HFF-Myc (cell line): ENCODE measurements at places on chromosomes 7 and 10.

- DNase-seq = no peak
These were observed 3.6 kb upstream of the MXI1 start for GRCh38 chr10:110203500-110204455.

GRCh38 chr7:29567174-29567573 is 3.5 kb downstream of the PRR15 start:
- no peak for DNase-seq

DNA sequence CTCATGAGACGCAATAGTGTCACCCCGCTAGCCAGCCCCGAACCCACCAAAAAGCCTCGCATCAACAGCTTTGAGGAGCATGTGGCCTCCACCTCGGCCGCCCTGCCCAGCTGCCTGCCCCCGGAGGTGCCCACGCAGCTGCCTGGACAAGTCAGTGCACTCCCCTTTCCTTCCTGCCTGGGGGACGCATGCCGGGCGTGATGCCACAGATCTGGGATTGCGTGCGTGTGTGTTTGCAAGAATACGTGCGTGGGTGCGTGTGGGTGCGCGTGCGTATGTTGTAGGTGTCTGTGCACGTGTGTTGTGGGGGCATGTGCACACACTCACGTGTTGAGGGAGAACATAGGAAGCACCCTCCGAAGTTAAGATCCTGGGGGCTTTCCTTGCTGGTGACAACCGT is 23.5 kb downstream of the PFKFB3 start:
- DNase-seq = no peak

DNA sequence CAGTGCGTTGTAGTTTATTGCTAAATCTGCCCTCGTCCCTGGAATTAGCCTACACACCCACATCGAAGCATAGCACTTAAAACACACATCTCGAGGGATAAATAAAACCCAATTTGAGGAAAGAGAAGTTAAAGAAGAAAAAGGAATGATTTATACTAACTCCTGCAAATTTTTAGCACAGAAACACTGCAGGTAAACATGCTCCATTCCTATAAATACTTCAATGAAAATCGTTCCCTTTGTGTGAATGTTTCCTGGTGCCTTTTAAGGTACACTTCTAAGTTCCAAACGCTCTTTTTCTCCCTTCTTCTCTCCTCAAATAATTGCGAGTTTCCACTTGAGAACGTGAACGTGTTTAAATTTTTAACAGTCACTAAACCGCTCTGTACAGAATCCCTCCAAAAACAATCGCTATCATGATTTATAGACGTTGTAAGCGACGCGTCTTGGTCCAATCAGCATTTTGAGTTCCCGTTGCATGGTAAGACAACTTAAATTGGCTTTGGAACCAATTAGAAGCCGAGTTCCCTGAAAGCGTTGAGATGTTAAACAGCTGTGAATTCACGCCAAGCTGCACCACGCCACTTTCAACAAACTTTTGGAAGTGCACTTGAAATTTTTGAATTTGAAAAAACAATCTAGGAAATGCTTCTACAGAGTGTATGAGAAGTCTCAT is 12.5 kb upstream of the EBLN1 start:
- peak; percentile 31 for DNase-seq

DNA sequence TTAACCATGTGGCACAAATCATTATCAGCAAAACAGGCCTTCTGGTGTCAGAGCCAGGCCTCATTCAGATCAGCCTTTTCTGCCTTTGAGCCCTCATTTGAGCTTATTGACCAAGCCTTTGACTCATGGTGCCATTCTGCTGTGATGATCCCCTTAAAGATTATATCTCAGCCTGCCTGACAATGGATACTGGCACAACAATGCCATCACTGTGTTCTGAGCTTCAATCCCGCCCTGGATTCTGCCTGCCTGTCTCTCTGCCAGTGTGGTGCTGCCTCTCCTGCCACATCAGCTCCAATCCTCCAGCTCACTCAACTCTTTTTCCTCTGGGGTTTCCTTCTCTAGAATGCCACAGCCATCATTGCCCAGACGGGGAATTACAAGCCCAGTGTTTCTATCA is 52.6 kb downstream of the SRI start:
- no peak for DNase-seq

DNA sequence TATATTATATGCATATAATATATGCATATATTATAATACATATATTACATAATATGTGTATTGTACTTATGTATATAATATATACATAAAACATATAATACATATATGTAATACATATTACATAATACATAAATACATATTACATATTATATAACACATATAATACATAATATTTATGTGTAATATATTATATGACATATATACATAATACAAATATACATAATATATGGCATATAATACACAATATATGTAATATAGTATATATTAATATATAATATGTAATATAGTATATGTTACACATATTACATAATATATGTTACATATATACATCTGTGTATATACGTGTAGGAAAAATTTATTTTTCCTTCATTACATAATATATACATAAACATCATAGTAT is 63.4 kb downstream of the SGMS1 start:
- DNase-seq = no peak

DNA sequence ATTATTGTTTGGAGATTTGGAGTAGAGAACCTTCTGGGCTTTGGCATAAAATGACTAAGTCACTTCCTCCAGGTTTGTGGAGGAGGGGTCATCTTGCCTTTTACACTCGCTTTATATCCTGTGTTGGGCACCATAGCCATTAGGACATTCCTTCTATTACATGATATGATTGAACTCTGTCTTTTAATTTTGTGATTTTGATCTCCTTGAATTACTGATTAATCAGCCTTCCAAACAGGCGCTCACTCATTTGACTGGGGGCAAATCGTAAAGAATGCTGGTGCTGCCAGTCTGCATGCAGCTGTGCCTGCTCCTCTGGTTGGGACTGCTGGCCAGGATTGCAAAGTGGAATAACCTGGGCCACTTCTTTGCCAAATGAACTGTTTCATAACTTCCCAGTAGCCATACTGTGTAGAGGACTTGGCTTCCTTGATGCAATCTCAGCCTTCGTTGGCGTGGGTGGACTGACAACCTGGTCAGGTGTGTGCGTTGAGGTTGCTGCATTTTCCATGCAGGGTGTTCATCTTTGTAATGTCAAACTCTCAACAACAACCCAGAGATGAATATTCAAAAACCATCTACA is 65.9 kb upstream of the RAB11FIP2 start:
- no peak for DNase-seq

DNA sequence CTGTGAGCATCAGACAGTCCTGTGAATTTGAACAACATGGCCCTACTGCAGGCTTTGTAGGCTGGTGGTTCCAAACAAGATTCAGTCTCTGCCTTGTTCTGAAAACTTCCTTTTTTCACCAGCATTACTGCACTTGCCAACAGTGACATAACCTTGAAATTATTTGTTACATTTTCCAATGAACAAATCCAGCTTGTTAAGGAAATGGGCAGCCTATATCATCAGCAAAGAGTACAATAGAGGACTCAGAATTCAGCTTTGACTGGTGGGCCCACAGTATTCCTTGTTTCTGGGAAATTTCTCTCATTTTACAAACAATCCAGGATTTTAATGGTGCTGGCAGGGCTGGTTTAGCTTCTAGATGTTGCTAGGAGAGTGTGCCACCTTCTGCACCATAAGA is 703.7 kb upstream of the FZD8 start:
- no peak for DNase-seq

- no peak for DNase-seq
These were observed 145.0 kb downstream of the ADAM12 start for GRCh38 chr10:126243306-126243705.

DNA sequence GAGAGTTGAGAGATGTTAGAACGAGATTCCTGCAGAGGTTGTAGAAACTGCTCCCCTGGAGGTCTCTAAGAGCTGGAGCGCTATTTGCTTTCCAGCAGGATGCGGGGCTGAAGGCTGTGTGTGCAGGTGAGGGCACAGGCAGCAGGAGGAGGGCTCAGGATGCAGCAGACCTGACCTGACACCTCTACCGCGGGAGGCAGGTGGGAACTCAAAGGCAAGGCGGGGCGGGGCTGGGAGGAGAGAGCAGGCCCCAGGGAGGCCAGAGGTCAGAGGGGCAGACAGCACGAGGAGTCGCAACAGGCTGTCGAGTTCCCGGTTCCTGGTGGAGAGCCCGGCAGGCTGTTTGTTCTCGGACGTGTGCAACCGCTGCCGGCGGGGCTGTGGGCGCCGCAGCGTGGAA is 7.9 kb upstream of the CRTAC1 start:
- no peak for DNase-seq

DNA sequence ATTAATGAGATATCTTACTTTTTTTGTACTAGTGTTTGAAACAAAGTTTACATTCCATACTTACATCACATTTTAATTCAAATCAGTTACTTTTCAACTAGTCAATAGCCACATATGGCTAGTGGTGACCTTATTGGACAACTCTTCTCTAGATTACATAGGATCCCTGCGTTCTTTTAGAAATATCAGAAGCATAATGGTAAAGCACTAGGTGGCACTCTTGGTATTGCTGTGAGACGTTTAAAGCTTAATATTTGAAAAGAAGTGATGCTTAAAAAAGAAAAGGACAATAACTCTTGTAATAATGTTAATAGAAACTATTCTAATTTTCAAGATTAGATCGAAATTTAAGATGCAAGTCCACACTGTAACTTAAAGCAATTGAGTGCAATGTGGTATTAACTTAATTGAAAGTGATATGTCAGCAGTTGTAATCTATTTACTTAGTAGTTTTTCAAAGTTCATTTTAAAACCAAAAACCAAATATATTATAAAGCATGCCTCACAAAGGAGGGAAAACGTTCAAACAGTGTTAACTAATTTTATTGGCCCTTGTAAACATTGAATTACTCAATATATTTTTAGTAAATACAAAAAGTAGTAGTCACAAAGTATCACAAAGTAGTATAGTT is 339.1 kb downstream of the ATRNL1 start:
- peak; percentile 2 for DNase-seq

DNA sequence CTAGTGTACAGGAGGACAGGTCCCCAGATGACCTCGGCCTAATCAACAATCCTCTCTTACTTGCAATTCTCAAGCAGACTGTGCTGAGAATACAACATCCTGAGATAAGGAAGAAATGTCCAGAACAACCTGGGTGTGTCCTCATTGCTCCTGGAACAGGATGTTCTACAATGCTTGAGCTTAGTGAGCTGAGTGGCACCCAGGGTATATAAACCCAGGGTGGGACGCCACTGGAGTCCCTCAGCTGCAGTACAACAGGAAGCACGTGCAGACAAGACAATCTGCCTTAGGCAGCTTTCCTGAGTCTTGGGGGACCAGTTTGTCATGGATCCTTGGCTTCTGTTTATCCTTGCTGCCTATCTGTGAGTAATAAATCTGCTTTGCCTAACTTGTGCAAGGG is 27.7 kb upstream of the SLC25A13 start:
- no peak for DNase-seq

- no peak for DNase-seq
These were observed 102.5 kb upstream of the SAMD8 start for GRCh38 chr10:75008952-75009351.

- DNase-seq = no peak
These were observed 58.5 kb downstream of the MICU1 start for GRCh38 chr10:72567421-72567820.
